ENCODE measurements at places on chromosomes 4 and X.
A peak's percentile ranks its signal among the peaks of the same experiment; 100 is the strongest.

DNA sequence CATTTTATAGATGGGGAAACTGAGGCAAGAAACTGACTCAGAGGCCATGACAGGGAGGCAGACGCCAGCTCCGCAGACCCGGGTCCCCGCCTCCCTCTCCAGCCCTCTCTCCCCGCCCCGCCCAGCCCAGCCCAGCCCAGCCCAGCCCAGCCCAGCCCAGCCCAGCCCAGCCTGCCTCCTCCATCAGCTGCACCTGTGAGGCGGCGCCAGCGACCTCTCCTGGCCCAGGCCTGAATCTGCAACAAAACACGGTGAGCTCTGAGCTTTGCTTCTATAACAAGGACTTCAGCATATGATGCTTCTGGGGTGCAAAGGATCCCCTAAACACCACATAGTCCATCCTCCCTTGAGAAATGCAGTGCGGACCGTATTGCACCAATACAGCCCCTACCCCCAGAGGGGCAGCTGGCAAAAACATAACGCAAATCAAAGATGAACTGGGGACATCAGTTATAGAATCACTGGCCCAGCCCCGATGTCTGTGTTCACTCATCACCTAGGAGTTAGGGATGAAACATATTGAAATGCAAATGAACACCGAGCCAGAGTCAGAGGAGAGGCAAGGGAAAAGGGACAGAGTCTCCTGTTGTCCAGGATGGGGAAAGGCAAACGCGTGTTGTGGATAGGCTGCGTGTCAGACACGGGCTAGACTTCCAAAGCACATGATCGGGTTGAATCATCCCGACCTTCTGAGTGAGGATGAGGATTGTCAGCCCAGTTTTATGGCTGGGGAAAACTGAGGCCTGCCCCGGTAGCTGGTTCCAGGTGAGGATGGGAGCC lies 216.1 kb upstream of the PSAPL1 start:
- no peak for DNase-seq

GRCh38 chrX:41785685-41786084 lies 61.7 kb downstream of the GPR82 start:
- DNase-seq, result peak; percentile 13

GRCh38 chr4:158347556-158347955 lies 137.3 kb downstream of the TMEM144 start:
- peak; percentile 55 for DNase-seq

DNA sequence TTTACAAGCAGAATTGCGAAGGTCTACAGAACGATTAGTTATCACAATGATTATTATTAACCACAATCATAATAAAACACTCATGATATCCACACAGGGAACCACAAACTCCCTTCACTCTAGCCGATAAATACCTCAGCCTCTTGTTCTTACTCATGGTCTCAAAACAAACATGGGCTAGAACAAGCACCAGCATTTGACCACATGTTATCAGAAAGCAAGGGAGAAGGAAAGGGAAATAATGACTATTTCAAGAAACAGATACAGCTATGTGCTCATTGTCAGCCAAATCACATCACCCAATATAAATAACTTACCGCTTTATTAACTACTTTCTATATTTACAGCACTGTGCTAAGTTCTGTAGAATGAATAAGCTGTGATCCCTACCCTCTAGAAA lies 663.2 kb upstream of the HTR2C start:
- no peak for DNase-seq

DNA sequence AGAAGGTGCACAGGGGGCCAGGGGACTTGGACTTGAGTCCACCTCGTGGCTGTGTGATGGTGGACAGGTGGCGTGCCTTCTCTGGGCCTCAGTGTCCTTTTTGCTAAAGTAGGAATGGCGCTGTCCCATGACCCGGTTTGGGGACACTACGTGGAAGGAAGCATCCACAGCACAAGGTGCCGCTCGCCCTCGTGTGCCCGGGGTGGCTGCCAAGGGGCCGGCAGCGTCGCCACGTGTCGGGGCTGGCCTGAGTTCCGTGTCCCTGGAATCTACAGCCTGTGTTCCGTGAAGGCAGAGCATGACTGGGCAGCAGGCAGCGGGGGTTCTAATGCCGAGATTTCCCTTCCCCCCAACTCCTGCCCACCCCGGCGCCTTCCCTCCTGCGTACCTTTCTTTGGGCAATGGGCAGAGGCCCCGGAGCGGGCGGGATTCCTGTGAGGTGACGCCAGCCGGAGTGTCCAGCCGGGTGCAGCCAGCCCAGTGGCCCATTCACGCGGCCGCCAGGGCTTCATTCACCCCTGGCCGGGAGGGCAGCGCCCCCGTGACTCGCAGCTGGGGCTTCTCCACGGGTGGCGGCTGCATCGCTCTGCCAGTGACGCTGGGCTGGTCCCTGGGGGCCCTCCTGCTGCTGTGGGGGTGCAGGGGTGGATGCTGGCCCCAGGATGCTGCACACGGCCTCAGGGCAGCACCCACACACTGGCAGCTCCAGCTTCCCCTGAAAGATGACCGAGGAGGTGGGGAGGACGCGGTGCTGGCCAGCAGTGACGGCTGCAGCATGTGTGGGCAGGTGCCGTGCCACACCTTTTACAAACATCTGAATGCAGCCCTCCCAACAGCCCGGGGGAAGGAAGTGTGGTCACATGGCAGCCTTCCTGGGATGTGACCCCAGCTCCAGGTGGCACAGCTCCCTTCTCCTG lies 21.2 kb downstream of the DOK7 start:
- DNase-seq, result no peak

- peak; percentile 89 for DNase-seq
Observed at GRCh38 chrX:115058276-115058675, 40.9 kb upstream of the IL13RA2 start.

DNA sequence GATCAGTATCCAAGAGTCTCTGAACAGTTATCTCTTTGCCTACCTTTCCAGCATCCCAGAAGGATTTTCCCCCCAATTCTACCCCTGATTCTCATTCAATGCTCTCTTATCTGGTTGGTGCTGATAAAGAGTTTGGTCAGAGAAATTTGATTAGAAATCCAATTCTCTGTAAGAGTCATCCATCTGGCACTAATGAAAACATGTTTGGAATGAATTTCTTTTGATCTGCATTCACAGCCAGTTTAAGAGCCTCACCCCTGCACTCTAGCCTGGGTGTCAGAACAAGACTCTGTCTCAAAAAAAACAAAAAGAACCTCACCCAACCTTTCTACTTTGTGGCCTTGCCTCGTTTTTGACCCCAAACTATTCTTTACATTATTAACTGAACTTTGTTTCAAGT lies 122.1 kb downstream of the MANBA start:
- peak; percentile 8 for DNase-seq

DNA sequence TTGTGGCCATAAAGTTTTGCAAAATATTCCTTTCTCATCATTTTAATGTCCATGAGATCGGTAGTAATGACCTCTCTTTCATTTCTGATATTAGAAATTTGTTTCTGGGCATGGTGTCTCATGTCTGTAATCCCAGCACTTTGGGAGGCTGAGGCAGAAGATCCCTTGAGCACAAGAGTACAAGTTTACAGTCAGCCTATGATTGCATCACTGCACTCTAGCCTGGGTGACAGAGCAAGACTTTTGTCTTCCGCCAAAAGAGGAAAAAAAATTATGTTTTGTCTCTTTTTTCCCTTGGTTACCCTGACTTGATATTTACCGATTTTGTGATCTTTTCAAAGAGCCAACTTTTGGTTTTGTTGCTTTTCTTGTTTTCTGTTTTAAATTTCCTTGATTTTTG lies 10.8 kb upstream of the NKAP start:
- DNase-seq, result no peak

DNA sequence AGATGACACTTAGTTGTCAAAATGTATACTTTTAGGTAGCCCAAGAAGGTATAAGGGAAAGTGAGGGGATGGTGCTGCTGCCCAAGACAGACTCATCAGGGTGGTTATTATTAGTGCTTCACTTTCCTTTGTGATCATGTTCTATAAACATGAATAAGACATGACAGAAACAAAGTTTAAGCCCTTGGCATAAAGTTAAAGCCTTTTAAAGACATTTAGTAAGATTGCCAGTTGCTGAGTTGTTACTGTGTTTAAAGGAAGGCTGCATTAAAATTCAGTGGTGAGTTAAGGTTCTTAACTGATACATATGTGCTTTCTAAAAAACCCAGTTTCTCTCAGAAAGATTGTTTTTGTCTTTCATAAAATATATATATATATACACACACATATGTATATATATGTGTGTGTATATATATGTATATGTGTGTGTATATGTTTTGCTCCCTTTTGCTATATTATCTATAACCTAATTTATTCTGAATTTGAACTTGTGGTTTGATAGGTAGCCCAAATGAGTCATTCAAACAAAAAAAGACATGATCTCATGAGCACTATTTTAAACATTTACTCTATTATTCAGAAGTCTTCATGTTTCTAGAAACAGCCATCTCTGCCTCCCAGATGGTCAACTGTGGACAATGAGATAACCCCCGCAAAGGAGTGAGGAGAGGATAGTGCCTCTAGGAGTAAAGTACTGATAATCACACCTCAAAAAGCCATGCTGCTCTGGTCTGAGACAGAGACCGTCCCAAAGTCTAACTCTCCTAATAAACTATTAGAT lies 98.1 kb upstream of the OTUD4 start:
- DNase-seq, result peak; percentile 54

DNA sequence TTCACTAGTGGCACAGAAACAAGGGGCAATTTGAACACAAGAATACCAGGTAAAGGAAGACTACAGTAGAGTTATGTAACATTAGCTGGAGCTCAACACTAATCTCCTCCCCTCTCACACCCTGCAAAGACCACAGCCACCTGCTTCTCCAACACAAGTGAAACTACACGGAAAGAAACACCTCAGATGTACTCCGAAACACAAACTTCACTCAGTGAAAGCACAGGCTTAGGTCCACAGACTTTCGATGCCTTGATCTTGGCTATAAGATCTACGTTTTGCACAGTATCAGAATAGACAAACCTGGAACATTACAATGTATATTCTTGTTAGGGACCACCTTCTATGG lies 7.6 kb downstream of the ACSL1 start:
- no peak for DNase-seq

DNA sequence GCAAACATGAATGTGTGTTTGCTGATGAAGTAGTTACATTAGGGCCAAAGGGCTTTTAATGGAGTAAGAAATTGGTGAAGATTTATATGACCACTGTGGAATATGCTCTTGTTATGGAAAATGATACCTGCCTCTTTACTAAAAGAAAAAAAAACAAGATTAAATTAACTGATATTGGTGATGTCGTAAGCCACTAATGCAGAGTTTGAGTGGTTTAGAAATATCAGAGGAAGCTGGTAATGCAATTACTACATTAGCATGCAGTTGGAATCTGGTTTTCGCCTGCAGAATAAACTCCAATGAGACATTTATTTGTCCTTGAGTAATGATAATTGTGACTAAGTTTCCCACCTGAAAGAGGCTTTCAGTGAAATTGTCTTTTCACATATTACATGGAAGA lies 597.9 kb downstream of the GALNTL6 start:
- DNase-seq, result no peak

- DNase-seq, result no peak
Observed at GRCh38 chr4:133145758-133146573, 3.1 kb upstream of the PCDH10 start.

- DNase-seq, result no peak
Observed at GRCh38 chr4:2914256-2915126, 48.7 kb downstream of the NOP14 start.

- no peak for DNase-seq
Observed at GRCh38 chrX:87338510-87338909, 179.1 kb upstream of the KLHL4 start.

- no peak for DNase-seq
Observed at GRCh38 chr4:173415092-173415491, 16.2 kb upstream of the SCRG1 start.

DNA sequence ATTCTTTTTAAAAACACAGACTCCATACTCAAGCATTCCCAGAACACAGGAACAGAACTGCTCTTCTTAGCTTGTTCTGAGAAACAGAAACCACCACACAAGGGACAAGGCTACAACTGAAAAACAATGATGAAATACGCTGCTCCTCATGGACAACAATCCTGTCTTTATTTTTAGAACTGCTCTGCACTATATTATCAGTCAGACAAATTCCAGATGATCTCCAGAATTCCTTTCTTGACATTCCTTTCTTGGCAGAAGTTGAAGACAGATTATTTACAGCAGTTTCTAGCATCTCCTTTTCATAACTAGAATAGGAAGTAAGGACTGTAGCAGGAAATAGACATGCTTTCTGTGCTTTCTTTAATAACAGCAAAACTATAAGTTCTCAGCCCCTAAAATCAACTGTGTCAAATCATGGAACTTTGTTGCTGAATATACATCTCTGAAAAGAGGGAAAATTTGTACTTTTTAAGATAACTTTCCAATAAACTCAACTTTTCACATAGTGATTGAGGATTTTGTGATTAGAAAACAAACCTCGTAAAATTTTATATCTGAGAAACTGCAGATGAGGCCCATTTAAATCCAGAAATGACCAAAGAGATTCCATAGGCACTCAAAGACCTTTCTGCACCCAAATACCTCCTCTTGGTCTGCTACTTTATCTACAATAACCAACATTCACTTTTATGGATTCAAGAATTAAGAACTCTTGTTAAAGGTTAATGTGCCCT lies 35.9 kb downstream of the ANTXR2 start:
- DNase-seq, result peak; percentile 91

DNA sequence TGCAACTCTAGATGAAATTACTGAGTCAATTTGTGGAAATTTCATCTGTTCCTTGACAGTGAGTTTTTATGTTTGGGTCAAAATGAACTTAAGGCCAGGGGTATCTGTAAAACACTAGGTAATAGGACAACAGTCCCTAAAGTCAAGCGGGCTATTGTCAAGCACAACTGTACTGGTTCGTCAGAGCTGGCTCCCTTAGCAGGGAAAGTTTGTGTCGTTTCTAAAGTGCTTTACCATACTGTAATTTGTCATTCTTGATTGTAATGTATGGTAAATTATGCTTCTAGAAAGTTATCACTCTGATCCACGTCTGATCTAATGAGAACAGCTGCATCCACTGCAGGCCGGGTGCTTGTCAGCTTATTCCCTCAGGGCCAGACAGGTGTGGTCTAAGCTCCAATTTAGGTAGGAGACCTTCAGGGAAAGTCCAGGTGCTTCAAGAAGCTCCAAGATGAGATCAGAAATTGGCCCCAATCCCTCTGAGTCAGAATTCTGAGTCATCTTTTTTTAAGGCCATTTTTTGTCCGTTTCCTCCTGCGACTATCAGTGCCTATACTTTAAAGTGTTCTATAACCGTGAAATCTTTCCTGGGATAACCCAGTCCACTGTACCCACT lies 92.2 kb downstream of the PALLD start:
- peak; percentile 65 for DNase-seq

GRCh38 chr4:521636-522330 lies 22.8 kb downstream of the PIGG start:
- DNase-seq, result no peak

DNA sequence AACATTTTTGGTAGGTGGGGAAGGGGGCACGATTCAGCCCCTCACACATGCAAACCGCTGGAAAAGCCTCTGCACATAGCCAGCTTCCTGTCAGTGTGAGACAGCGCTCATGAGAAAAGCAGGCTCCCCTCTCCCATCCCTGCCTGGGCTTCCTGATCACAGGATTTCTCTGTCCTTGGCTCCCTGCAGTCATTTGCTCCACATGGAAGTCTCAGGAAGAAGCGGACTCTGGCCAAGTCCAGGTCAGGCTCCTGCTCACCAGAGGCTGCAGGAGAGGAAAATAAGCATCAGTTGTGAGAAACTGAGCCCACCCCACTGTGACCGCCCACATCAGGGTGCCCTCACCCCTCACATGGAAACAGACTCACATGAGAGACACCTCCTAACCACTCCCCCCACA lies 664.3 kb upstream of the TENM3 start:
- no peak for DNase-seq

- DNase-seq, result no peak
Observed at GRCh38 chrX:124925681-124926080, 394.0 kb upstream of the TEX13C start.

All from fibroblast of skin of scalp (primary cell).